ENCODE measurements at places on chromosomes 16 and 17. TPM values are rescaled to one million over a fixed set of nuclear protein-coding genes. Genes with fewer than 3 reads are reported as not detected.

SPN gene
- polyA plus RNA-seq, result 231 TPM

RAP1GAP2 gene
- 6.4 TPM for polyA plus RNA-seq

- DNase-seq, result no peak
These were observed 35.4 kb upstream of the LYRM9 start for GRCh38 chr17:27928587-27928986.

KCNH6 gene
- polyA plus RNA-seq, result not detected

DNA sequence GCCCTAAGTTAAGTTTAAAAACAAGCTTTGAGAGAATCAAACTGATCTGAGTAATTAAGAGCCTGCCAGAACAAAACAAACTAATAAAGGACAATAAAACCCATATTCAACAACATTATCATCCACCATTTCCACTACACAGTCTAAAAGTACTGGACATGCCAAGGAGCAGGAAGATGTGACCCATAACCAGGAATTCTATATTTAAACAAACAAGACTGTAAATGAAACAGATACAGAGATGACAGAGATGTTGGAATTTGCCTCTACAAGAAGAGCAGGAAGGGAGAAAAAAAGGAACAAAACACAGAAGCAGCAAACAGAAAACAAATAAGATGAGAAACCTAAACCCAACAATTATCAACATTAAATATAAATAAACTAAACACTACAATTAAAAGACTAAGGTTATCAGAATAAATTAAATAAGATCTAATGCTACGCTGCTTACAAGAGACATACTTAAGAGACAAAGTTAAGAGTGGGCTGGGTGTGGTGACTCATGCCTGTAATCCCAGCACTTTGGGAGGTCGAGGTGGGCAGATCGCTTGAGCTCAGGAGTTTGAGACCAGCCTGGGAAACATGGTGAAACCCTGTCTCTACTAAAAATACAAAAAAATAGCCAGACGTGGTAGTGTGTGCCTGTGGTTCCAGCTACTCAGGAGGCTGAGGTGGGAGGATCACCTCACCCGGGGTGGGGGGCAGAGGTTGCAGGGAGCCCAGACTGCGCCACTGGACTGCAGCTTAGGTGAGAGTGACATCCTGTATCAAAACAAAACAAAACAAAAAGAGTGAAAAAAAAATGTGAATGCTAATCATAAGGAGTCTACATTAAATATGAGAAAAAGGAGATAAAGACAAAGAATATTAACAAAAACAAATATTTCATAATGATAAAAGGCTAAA, 50.6 kb downstream of the CREBBP start:
- DNase-seq, result no peak

- DNase-seq, result no peak
These were observed 890 bp upstream of the CLDN7 start for GRCh38 chr17:7262935-7263800.

- no peak for DNase-seq
These were observed 512 bp downstream of the PMM2 start for GRCh38 chr16:8798174-8798527.

TTLL6 gene
- not detected for polyA plus RNA-seq

DNA sequence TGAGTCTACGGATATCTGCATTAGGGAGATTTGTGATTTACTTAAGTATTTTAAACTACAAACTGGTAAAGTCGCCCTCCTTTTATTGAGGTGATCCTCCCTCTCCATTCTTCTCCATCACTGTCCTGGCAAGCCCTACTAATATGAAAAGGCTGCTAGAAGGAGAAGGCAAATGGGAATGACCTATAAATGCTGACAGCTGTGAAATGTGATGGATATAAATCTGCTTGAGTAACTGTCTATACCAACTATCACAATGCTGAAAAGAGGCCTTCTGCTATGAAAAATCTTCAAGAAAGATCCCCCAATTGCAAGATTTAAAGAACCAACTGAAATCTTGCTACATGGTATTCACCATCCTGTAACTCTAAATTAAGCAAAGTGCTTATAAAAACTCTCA, 15.5 kb downstream of the DNAJC7 start:
- no peak for DNase-seq

- DNase-seq, result no peak
These were observed 52.1 kb downstream of the CACNG3 start for GRCh38 chr16:24308200-24308599.

CD300E gene
- 0.28 TPM for polyA plus RNA-seq

DNA sequence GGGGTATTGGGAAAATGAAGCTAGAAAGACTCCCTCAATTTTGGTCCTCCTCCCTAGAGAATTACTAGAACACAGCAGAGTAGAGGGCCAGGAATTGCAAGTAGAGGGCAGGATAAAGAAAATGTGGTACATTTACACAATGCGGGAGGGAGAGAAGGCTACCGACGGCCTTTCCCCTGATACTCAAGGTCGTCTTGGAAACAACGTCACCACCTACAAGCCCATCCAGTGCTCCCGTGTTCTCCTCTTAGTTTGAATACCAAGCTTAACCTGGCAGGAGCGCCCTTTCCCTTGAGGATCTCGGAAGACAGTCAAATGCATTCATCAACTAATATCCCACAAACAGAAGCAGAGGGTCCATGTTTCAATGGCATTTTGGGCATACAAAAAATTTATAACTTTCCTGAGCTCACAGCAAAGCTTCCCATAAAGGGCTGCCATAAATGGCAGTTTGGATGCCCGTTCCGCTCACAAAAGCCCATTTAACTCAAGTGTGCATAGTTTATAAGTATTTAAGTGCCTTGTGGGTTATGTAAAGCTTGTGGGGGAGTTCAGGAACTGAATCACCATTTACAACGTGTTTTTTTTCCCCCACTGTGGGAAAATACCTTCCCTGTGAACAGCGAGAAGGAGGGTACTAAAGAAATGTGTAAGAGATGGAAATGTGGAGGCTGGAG, 414.6 kb downstream of the SLC39A11 start:
- DNase-seq, result no peak

DNA sequence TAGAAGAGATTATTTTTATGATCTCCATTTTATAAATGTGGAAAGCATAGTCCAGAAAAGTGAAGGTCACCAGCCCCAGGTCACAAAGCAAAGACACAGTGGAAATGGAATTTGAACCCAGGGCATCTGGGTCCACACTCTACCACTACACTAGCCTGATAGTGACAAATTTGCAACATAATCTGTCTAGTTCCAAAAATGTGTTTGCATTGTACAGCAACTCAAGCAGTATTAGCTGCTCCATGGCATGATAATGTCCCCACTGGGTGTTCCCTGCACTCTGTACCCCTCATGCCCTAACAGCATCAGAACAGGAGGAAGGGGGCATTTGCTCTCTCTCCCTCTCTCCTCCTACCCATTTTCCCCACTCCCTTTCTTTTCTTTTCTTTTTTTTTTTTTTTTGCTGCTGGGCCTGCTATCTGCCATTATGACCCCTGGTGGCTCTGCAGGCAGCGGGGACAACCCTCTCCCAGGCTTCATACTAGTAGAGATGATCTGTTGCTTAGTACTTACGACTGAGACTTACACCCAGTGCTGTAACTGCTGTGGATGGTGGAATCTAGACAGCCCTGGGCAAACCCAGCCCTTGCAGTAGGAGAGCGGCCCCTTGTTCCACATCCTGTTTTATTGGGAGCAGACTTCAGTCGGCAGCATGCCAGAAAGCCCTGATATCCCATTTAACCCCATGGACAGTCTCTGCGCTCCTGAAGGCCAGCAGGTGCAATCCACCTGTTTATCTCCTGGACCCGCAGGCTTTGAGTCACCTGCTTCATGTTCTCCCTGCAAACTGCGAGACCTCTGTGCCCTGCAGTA, 306.3 kb downstream of the SOX9 start:
- DNase-seq, result no peak

TBC1D3L gene
- polyA plus RNA-seq, result 1.1 TPM

GRCh38 chr17:66369830-66370229, 67.4 kb downstream of the PRKCA start:
- no peak for DNase-seq

DNA sequence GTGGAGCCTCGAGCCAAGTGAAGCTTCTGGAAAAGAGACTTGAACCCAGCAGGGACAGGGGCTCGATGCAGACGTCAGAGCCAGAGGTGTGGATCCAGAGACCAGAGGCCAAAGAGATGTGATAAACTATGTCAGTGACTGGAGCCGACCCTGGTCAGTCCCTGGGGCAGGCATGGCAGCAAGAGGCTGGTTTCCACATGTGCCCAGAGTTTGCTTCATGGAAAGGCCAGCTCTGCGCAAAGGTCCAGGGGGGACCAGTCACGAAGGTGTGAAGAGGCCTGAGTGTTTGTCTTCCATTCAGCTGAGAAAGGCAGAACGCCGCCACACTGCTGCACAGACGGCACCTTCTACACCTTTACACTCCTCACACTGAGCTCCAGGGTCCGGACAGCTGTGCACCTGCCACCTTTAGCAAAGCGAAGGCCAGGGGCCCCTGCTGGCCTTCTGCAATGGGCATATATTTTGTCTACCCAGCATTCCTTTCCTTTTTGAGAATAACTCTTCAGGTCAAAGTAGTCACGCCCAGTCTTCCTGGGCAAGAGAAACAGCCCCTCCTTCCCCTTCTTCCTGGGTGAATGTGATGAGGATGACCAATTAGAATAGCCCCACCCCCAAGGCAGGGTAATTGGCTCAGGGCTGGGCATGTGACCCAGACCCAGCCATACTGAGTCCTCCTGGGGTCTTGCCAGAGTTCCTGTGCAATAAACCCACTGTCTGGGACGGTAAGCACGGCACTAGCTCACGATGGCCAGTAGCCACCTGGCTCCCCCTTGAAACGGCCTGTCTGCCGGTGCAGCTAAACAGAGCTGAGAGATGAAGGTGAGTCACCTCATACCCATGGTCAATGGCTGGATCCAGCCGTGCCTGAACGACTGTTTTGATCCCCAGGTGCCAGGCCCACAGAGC, 2.3 kb upstream of the RPH3AL start:
- DNase-seq, result no peak

GRCh38 chr16:52825892-52826291, 226.8 kb downstream of the CHD9NB start:
- DNase-seq, result no peak

GRCh38 chr17:81285179-81285878, 9.8 kb downstream of the SLC38A10 start:
- DNase-seq, result peak; percentile 57

DNA sequence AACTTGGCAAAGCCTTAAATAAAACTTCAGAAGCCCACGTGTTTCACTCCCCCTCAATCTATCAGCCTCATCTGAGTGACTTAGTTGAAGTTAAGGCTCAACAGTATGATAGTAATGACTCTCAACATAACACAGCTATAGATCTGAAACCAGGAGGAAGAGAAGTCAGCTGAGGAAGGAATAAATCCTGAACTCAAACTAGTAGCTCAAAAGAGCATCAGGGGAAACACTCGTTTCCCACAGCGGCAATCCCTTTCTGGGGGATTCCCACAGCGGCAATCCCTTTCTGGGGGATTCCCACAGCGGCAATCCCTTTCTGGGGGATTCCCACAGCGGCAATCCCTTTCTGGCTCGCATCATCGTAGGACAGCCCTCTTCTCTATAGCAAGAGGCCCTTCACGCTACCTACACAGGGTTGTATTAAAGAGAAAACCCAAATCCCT, 56.8 kb downstream of the ZZEF1 start:
- DNase-seq, result no peak

DNA sequence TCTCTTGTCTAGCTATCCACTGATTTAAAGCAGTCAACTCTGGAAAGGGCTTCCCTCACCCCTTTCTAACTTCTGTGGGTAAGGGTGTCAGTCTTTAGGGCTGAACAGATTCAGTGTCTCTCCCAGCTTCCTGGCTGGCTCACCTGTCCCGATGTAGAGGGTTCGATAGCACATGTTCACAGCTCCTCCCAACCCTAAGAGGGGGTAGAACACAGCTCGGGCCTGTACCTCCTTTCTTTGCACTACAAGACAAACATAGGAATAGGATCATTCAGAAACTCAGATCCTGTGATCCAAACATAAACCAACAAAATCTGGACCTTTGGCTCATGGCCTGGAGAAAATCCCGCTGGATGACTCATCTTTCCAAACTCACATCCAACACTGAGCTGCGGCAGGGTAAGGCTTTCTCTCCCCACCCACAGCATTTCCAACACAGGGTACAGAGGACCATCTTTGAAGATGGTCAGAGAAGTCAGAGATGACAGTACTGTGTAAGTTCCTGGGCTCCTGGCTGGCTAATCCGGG, 5.8 kb upstream of the DHRS13 start:
- no peak for DNase-seq

- DNase-seq, result no peak
These were observed 1.6 kb downstream of the PRSS41 start for GRCh38 chr16:2799859-2800226.

Data from immature natural killer cell (primary cell).